ENCODE measurements at places on chromosomes 2 and 18.

DNA sequence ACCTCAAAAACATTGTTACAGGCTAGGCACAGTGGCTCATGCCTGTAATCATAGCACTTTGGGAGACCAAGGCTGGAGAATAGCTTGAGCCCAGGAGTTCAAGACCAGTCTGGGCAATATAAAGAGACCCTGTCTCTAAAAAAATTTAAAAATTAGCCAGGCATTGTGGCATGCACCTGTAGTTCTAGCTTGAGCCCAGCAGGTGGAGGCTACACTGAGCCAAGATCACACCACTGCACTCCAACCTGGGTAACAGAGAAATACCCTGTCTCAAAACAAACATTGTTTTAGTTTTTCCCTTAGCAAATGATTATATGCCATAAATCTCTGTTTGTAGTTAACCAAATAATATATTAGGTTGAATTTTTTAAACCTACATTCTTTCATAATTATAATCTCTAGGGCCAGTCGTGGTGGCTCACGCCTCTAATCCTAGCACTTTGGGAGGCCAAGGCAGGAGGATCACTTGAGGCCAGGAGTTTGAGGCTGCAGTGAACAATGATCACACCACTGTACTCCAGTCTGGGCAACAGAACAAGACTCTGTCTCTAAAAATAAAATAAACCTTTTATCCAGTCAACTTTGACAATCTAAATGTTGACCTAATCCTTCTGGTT is 13.3 kb upstream of the CYP20A1 start:
- DNase-seq: peak; percentile 10

- DNase-seq: peak; percentile 24
These were observed 81.9 kb downstream of the MEP1B start for GRCh38 chr18:32271672-32272208.

GRCh38 chr2:218860950-218861381 is 1.4 kb downstream of the WNT6 start:
- peak; percentile 81 for DNase-seq

GRCh38 chr18:36580266-36580665 is 248.5 kb downstream of the TPGS2 start:
- no peak for DNase-seq

DNA sequence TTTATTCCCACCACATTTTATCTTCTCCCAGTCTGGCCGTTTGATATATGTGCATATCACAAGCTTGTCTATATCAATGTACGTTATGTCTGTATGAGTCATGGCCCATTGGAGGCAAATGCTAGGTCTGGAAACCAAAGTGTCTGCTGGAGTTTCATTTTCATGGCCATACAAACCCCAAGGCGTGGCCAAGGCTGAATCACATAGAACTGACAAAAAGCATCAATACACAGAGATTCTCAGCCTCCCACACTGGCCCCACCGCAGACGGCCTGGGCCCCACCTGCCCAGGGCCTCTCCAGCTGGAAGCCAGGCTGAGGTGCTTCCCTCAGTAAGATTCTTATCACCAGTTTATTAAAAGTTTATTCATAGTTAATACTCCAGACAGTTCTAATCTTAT is 40.5 kb upstream of the SALL3 start:
- no peak for DNase-seq

GRCh38 chr2:38448692-38449410 is 71.8 kb upstream of the ATL2 start:
- DNase-seq: no peak

GRCh38 chr2:97932975-97933662 is 62.6 kb downstream of the TMEM131 start:
- DNase-seq: no peak

- no peak for DNase-seq
These were observed 23.6 kb downstream of the PARD6G start for GRCh38 chr18:80223581-80224148.

DNA sequence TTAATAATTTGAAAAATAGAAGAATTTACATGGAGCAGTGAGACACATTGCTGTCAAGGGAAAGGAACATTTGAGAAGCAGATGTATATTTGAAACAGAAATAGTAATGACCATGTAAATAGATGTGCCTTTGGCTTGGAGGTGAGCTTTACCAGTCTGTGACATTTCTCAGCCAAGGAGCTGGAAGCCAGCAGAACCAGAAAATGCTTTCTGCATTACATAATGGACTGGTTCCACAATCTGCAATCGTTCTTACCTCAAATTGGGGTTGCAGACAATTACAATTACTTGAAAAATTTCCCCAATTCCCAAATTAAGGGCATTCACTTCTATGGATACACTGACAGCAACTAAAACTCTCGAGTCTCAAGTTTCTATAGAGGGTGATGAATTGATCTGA is 59.7 kb downstream of the HNMT start:
- DNase-seq: no peak

DNA sequence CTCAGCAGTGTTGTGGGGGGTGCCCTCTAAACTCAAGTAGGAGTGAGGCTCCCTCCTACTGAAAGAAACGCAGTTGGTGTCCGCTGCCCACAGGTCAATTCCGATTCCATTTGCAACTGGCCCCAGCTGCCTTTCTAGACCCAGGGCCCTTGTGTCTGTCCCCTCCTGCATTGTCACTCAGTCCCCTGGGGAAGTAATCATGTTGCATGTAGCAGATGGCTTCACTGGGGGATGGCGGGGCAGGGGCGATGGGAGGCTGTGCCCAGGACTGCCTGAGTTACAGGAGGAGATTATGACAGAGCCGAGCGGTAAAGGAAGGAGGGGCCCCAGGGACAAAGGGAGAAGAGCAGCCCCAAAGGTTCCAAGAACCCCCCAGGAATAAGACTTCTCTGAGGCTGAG is 62.5 kb upstream of the SH3RF3 start:
- DNase-seq: no peak

DNA sequence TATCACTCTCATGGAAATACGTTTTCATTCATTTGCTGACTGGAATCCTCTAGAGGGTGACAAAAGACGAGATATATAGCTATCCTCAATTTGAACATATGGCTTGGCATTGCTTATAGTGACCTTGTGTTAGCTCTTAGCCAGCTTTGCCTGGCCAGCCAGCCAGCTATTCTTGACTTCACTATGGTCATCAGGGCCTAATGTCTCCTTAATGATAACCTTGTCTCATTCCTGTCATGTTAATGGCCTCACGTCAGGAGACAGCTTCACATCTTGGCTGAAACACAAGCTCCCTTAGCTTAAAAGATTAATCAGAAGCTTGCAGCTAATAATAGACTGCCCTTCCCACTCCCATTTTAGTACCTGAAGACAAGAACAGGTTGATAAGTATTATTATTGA is 1517.5 kb upstream of the PIK3C3 start:
- DNase-seq: no peak

- no peak for DNase-seq
These were observed 36.3 kb upstream of the UGP2 start for GRCh38 chr2:63805412-63805811.
